ENCODE measurements at places on chromosomes 2 and 18. TPM values are rescaled to one million over a fixed set of nuclear protein-coding genes. Genes with fewer than 3 reads are reported as not detected.

DNA sequence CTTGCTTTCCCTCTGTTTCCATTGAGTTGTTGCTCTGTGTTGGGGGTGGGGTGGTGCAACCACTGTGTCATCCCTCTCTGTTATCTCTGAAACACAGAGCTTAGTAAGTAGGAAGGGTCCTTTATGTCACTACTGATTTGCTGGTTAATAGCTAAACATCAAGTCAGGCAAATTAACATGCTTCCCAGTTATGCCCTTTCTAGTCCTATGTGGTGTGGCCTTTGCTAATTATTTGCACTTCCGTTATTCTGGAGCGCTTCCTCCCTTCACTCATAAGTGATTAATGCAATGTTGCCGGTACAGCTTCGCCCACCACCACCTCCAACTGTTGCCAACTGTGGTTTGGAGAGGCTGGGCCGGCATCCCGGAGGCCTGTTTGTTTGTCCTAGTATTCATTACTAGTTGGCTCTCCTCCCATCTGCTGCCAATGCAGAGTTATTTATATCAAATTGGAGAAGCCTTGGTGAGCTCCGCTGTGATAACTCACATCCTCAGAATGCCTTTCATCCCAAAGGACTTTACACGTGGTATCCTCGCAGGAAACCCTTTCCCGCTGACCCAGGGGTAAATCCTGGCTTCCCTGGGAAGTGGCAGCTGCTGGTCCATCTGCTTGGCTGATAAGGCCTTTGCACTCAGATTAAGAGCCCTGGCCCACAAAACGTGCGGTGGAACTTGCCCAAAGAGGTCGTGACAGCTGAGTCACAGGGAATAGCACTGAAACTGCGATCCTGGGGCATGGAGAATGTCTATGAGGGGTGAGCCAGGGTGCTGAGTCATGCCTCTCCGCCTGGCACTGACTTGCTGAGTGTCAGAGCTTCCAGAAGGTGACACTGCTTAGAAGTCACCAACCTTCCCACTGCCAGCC, 72.0 kb upstream of the ZCCHC2 start:
- DNase-seq: no peak

- DNase-seq: no peak
These were observed 579 bp upstream of the EMX1 start for GRCh38 chr2:72916743-72917137.

GRCh38 chr2:154640000-154640399, 58.5 kb upstream of the KCNJ3 start:
- no peak for DNase-seq

DNA sequence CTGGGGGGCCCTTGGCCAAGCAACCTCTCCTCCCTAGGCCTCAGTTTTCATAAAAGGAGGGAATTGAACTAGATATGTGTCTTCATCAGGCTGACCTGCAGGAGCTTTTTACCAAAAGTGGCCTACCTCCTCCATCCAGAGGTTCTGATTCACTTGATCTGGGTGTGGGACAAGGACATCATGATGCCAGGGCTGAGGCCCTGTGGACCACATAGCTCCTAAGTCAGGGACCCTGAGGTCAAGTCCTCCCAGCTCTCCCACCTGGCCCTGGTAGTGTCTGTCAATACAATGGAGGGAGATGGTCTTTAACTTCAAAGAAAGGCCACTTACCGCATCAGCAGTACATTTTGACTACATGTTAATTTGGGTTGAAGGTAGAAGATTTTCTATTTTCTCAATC, 10.4 kb downstream of the IL1RN start:
- no peak for DNase-seq

DNA sequence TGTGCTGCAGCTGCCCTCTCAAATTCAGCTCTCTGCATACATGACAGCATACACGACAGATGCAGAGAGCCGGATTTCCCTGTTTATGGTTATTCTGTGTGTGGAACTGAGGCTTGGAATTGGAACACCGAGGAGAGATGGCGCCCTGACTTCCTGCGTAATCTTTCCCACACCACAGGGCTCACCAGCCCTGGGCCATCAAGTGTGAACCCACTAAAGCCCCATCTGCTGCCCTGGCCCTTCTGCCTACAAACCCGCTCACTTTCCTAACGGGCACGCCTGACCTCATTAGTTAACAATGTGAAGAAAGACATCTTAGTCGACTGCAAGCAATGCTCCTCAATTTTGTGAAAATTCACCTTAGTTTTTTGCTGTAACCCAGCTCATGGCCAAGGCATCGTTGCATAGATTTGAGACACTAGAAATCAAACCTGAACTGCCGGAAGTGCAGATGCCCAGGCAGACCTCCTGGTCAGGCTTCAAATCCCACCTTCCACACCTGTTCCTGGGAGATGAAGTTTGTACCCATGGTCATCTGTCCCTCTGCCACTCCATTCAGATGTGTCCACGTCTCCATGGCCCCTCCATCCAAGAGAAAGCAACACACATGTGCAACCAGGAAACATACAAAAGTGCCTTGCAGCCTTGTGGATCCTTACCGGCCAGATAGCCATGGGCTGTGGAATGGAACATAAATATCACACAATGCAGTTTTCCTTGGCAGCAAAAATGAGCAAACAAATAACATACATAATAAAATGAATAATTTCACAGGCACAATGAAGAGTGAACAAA, 5.0 kb upstream of the CIDEA start:
- DNase-seq: no peak

DNA sequence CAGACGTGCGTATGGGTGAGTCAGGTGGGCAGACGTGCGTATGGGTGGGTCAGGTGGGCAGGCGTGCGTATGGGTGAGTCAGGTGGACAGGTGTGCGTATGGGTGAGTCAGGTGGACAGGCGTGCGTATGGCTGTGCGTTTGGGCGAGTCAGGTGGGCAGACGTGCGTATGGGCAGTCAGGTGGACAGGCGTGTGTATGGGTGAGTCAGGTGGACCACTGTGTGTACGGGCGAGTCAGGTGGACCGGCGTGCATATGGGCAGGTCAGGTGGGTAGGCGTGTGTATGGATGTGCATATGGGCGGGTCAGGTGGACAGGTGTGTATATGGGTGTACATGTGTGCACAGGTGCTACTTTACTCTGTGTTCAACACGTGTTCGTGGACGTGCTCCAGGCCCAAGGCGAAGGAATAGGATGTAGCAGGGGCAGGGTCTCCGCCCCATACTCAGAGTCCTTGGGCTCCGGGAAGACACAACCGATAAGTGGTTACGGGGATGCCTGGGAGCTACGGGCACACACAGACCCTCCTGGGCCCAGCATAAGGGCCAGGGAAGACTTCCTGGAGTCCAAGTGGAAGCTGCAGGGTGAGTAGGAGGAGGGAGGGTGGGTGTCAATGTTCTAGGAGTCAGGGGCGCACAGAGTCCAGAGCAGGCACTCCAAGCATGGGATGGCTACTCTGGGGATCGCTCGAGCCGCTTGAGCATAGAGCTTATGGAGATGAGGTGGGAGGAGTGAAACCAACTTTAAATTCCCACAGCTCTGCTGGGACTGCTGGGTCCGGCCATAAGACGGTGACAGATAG, 27.1 kb upstream of the KLF11 start:
- no peak for DNase-seq

- no peak for DNase-seq
These were observed 41.8 kb upstream of the NAB1 start for GRCh38 chr2:190607014-190607597.

DNA sequence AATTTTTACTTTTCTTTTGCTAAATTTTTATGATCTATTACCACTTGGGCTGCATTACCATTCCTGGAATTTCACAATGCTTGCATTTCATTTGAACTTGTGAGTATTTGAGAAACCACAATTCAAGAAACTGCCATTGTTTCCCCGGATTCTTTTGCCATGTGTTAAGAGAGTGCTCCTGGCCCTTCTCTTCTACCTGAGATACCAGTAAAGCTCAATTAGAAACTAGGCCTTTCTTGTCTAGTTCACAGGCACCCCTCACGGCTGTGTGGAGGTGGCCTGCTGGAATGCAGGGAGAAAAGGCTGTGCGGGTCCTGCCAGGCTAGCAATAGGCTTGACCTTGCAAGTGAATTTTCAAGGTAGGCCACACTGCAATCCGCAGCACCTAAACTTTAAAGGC, 40.8 kb downstream of the ZEB2 start:
- DNase-seq: no peak

GRCh38 chr2:216031960-216032689, 18.8 kb upstream of the MREG start:
- DNase-seq: no peak

GRCh38 chr18:62030091-62030985, 137.5 kb upstream of the RNF152 start:
- DNase-seq: no peak

- DNase-seq: no peak
These were observed 145.7 kb upstream of the KLF7 start for GRCh38 chr2:207311316-207312005.

DNA sequence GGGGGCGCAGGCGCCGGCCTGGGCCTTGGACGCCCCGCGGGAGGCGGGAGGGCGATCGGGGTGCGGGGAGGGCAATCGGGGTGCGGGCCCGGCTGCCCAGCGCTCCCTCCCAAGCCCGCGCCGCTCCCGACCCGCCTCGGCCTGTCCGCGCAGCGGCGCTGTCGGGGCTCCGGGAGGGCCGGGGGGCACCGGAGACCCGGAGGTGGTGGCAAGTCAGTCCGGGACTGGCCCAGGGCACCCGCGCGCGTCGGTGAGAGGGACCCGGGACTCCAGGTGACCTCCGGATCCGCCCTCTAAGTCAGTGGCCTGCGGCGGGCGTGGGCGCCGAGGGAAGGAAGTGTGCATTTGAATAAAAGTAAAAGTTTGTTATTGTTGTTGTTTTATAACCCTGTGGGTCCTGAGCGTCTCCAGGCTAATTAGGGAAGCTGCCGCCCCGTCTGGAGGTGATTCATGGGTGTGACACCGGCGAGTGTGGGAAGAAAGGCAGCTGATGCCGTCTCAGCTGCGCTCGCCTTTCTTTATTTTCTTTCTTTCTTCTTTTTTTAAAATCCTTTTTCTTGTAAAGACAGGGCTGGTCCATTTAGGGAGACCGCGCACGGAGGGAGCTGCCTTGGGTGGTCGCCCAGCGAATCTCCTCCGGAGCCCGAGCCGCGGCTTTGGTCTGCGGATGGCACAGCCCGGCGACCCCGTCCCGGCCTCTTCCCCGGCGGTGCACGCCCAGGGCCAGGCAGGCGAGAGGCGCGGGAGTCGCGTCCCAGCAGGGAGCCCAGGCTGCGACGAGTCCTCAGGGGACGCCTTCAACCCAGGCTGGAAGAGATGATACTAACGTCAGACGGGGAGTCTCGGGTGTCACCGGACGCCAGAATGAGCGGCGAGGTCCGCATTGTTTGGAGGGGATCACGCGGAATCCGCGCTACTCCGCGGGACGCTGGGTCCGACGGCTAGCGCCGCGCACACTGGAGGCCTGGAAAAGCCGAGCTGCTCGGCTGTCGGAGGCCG, 627 bp upstream of the CRACDL start:
- peak; percentile 19 for DNase-seq

GRCh38 chr2:191234376-191234775, 10.8 kb upstream of the MYO1B start:
- no peak for DNase-seq

The B3GNT7 gene
- polyA plus RNA-seq: 3.1 TPM

The SERPINB11 gene
- polyA plus RNA-seq: not detected

The FARSB gene
- 30.3 TPM for polyA plus RNA-seq

The NCKAP5 gene
- 10.1 TPM for polyA plus RNA-seq

The UPP2 gene
- 11.2 TPM for polyA plus RNA-seq

The DSG4 gene
- not detected for polyA plus RNA-seq

The C2orf66 gene
- polyA plus RNA-seq: 0.98 TPM

The TXNDC9 gene
- 46.2 TPM for polyA plus RNA-seq

The ASXL3 gene
- polyA plus RNA-seq: 7.8 TPM

Data from left kidney (tissue), 8 donors.